Activated CD4-positive, alpha-beta T cell treated with anti-CD3 and anti-CD28 coated beads, Interleukin-10, Interleukin-2, amounts not matched to agents 100 ng/mL and 50 ng/mL, durations not matched to agents 16 hours and 8 hours (primary cell): ENCODE measurements at places on chromosomes 3 and 15.

- DNase-seq: no peak
Observed at GRCh38 chr3:154780263-154780662, 299.9 kb upstream of the MME start.

GRCh38 chr15:42270551-42270950, 2.5 kb upstream of the GANC start:
- DNase-seq: no peak

DNA sequence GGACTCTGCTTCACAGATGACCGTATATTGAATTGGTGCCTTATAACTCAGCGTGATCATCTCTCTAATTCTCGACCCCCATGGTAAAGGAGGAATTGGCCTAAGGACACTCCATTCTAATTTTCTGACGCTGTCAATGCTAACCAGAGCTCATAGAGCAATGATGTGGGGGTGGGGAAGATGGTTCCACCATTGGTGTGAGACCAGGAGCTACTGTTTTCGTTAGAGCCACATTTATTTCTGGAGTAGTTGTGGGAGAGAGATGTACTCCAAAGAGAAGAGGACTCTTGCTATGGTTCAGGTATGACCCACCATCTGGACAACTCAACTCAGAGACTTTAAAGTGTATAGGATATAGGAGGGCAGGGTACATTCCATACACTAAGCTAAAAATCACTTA, 16.3 kb downstream of the ZBTB38 start:
- no peak for DNase-seq

- no peak for DNase-seq
Observed at GRCh38 chr3:42690191-42690590, 4.9 kb downstream of the KLHL40 start.

GRCh38 chr3:171157980-171158379, 131.5 kb upstream of the SLC2A2 start:
- no peak for DNase-seq

DNA sequence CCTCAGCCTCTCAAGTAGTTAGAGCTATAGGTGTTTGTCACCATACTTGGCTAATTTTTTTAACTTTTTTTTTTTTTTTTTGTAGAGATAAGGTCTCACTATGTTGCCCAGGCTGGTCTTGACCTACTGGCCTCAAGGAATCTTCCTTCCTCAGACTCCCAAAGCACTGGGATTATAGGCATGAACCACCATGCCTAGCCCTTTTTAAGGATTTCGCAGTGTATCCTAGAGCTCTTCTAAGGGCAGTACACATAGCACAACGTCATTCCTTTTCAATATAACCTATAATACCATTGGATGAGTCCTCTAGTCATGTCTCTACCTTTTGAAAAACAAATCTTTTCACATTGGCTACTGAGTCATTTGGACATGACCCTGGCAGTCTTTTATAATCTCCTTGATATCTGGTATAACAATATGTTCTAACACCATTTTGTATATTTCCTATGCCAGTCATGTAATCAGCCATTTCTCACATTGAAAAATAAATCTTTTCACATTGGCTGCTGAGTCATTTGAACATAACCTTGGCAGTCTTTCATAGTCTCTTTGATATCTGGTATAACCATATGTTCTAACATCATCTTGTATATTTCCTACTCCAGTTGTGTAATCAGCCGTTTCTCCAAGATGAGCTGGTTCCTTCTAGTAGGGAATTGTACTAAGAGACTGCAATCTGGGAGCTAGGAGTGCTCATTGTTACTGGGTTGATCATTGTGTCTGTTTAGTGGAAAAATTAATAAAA, 944.7 kb downstream of the MCTP2 start:
- no peak for DNase-seq

- DNase-seq: no peak
Observed at GRCh38 chr15:68106656-68107055, 52.5 kb downstream of the PIAS1 start.

- DNase-seq: no peak
Observed at GRCh38 chr15:70974004-70974832, 81.6 kb downstream of the LRRC49 start.

DNA sequence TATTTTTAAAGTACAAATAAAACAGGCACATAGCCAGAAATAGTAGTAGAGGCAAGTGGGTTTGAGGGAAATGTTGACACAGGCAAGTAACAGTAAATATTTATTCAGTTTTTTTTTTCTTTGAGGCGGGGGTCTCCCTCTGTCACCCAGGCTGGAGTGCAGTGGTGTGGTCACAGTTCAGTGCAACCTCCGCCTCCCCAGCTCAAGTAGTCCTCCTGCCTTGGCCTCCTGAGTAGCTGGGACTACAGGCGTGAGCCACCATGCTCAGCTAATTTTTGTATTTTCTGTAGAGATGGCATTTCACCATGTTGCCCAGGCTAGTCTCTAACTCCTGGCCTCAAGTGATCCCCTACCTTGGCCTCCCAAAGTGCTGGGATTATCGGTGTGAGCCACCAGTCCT, 43.5 kb downstream of the PHLDB2 start:
- DNase-seq: no peak

DNA sequence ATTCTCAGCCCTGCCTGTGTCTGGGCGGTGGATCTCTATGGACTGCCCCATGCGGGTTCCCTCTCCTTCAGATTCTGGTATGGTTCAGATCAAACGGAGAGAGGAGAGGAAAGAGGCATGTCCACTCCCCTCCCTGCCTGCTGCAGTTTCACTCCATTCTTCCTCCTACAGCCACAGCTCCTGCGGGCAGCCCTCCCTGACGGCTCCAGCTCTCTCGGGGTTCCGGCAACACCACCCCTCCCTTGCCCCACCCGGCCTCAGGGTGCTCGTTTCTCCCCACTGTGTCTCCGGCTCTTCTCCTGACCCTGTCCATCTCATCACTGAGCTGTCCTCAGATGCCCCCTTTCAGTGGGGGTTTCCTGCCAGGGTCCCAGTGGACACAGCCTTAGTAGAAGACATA, 13.9 kb downstream of the TRH start:
- no peak for DNase-seq

GRCh38 chr15:63986185-63986680, 60.1 kb downstream of the DAPK2 start:
- DNase-seq: no peak

DNA sequence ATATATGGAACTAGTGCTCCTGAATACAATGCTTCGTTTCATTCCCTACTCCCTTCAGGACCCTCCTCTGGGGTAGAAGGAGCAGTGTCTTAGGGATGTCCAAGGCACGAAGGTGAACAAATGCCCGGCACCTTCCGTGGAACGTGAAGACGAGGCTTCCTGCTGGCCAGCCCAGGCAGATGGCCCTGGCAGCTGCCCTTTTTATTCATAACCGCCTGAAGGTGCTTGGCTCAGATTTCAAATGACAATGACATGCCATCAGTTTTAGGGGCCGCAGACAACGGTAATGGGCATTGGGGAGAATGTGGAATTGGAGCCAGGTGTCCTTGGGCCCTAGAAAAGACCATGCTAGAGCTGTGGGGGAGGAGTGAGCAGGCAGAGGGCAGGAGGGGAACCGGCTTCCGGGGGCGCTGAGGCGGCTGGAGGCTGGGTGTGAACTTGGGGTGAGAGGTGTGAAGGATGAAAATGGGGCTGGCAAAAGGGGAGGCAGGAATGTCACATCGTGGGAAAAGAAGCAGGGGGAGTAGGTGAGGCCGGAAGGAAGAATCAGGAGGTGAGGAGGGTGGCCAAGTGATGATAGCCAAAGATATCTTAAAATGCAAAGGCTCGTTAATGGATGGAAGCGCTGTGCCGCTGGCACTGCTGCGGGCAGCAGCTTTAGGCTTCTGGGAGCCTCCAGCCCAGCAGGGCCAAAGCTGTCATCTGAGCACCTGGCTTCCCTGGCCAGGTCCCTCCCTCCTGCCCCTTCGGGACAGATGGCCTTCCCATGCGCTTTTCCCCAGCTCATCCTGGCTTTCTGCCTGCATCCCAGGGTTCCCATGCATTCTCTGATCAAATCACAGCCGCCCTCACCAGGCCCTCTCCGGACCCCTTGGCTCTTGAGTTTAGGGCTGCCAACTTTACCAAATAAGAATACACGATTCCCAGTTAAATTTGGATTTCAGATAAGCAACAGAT, 93.7 kb downstream of the TMEM266 start:
- DNase-seq: no peak

DNA sequence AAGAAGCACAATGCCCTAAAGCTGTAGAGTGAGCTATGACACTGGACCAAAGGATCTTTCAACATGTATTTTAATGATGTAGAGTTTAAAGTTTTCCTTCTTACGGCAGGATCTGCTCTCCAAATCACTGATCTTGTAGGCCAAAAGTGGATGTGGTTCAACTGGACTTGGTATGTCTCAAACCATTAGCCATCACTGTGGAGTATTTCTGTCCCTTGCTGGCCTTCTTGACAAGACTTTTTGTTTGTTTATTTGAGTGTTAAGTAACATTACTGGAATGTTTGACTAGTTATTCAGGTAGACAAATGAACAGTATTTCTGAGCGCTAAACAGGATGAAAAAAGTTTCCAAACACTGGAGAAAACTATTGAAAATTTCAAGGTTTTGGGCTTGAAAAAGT, 472.7 kb upstream of the CFAP20DC start:
- no peak for DNase-seq

DNA sequence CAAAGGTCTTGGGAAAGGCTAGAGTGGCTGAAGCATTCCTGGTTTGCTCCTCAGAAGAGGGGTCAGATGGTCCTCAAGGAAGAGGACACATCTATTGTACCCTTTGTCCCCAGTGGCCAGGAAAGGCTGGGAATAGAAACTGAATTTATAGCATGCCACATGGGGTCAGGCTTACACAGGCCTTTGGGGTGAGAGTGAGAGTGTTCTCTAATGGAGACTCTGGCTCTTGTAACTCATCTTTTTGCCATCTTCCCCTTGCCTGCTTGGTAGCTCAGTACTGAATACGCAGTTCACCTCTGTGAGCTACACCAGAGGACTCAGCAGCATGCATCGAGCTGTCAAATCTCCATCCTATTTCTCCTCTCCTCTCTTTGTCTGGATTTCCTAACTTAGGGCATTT, 87.5 kb downstream of the ATP2B2 start:
- no peak for DNase-seq
